Stimulated activated naive CD8-positive, alpha-beta T cell treated with anti-CD3 and anti-CD28 coated beads, Interleukin-15, amount 100 ng/mL, for 72 hours (primary cell): ENCODE measurements at places on chromosomes 12 and 14.

DNA sequence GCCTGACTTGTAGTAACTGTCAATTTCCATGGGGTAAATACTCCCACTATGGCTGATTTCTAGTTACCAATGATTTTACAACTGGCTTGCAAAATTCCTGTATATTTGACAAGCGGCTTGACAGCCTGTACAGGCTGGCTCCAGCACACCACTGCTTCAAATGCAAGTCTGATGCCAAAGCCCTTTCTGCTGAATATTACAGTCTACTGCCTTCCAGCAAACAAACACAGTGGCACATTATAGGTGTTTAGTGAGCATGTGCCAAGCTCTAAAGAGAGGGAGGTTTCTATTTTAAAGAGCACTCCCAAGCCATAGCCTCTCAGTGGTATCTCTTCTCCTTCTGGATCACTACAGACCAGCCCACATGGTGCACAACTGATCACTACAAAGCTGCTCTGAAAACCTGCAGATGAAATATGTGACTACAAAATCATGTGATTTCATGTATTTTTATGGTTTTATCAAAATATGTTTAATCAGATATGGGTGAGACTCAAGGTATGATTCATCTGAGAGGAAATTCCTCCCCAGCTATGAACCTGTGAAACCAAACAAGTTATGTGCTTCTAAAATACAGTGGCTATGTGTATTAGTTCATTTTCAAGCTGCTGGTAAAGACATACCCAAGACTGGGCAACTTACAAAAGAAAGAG lies 101.5 kb downstream of the RPAP3 start:
- DNase-seq = no peak

- peak; percentile 99 for DNase-seq
These were observed at the start of gene PSMD9 for GRCh38 chr12:121888478-121889273. PSMD9 (plus strand) TSS chr12:121888790; CDS start chr12:121888857, 67 bp downstream.

- DNase-seq = no peak
These were observed 20.5 kb upstream of the MSRB3 start for GRCh38 chr12:65257986-65258385.

DNA sequence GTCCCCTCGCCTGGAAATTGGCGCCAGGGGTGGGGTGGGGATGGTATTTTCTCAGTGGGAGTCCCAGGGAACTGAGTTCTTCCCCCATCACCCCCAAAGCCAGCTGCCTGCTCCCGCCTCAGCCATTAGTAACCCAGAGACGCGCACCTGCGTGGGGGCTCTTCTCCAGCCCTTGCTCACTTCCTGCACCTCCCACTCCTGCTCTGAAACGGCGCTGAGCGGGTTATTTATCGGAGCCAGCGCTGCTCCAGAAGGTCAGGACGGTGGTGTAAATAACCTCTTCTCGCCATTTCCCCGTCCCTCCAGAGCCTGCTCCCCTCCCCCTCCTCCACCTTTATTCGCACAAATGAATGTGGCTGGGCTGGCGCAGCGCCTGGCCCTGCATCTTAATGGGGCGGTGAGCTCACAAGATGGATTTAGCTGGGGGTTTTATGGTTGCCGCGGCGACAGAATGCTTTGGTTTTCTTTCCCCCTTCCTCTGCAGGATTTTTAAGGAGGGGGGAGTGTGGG lies 12.2 kb downstream of the GPR84 start:
- no peak for DNase-seq

DNA sequence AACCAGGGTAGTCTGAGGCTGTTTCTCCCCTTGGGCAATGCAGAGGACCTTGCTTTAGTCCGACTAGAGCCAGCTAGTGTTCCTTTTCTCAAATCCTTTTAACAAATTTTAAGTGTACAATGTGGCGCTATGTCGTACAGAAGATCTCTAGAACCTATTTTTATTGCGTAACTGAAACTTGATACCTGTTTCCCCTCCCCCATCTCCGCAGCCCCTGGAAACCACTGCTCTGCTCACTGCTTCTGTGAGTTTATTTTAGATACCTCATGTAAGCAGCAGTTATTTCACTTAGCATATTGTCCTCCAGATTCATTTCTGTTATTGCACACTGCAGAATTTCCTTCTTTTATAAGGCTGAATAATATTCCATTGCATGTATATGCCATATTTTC lies 1092.3 kb downstream of the AACS start:
- DNase-seq = no peak

- no peak for DNase-seq
These were observed 235.5 kb downstream of the NELL2 start for GRCh38 chr12:44640427-44641190.

DNA sequence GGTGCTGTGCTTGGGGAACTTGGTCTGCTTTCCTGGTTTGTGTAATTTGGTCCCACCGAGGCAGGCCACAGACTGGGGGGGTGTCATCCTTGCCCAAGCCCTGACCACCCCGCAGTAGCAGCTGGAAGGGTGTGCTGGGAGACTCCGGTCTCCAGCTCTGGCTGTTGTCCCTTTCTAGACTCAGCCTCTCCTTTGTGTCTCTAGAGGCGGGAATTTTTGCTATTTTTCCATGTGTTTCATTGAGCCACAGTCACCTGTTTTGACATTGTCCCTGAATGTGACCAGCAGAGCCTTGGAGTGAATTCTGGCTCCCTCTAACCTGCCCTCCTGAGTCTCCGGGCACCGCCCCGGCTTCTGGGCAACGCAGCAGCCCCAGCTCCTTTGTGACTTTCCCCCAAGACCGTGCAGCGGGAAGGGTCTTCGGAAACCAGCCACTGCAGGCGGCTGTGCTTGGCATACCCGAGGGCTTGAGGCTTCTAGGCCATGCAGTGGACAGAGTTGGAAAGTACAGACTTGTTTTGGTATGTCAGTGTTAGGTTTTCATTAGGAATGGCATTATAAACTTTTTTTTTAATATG lies 98.6 kb downstream of the TNFAIP2 start:
- no peak for DNase-seq
